ENCODE measurements at places on chromosomes 6 and 20.

GRCh38 chr6:79574174-79574573 lies 36.9 kb upstream of the LCA5 start:
- no peak for DNase-seq

- DNase-seq, result no peak
Measured at GRCh38 chr6:23213193-23213592, 643.8 kb downstream of the HDGFL1 start.

DNA sequence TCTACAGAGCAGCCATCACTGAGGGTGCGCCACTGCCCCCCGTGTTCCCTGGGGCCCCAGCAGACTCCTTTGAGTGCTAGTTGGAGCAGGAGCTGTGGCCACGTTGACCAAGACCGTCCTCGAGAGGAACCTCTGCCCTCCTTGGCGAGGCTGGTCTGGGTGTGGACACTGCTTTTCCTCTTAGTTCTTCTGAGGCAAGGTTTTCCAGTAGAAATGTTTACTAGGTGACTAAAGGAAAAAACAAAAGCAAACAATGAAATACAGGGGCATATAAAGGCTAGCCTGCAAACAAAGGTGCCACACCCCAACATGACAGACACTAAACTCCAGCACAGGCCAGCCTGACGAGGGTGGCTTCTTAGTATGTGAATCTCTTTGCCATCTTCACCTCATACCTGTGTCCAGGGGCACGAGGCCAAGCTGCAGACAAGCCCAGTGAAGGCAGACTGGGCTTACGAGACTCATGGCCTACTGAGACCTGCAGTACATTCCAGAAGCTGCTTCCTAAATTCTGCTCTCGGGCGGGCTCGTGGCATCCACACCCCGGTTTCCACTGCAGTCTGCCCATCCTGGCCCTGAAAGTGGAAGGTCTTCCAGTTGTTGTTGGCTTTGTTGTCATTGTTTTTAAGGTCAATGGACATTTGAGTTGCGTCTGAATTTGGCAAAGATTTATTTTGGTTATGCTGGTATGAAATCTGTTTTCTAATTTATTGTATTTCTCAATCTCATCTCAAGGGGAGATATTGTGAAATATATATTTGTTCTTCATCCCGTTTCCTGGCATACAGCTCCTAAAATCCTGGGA lies 39.2 kb downstream of the FAM50B start:
- no peak for DNase-seq

DNA sequence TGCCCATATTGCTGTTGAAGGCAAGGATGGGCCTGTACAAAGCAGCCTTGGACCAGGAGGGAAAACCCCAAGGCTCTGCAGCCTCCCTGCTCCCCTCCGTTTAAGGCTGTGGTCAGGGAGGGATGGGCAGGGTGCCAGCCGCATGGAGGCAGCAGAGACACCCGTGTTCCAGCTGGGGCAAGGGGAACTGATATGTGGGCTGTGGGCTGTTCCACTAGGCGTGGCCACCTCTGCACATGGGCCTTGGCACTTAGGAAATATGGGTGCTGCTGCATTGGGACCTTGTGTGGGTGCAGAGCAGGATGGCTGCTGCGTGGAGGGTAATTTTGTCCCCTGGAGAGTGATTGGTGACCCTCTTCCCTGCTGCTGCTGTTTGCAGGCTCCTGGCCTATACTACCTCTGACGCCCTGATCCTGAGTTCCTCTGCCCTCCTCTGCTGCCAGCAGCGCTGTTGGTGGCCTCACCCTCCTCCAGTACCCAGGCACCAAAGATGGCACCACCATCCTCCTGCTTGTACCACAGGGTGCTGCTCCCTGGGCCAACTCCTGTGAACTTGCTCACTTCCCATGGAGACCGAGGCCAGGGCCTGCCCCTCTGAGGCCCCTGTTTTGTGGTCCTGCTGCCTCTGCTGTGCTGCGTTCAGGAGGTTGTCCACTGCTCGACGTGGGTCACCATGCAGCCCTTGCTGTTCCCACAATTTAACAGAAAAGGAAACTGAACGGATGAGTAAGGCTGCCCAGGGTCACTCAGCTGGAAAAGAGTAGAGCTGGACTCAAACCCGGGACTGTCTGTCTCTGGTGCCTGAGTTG lies 35.3 kb downstream of the PANK2 start:
- DNase-seq, result no peak

- no peak for DNase-seq
Measured at GRCh38 chr6:146287691-146288369, 255.8 kb upstream of the RAB32 start.

GRCh38 chr6:149331043-149331807 lies 13.7 kb downstream of the TAB2 start:
- no peak for DNase-seq

DNA sequence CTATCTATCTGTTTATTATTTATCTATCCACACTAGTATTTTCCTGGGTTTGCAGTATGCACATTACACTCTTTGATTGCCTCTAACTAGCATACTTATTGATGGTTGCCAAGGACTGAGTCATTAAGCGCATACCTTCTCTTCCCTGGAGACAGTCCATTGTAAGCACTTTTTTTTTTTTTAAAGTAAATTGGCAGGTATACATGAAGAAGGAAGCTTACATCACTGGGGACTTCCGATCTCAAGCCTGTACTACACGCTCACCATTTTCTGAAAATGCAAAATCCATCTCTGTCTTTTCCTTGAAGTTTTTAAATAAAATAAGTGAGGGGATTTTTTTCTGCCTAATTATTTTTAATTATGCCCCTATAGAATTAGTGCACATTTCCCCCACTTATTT lies 63.5 kb downstream of the HMGN3 start:
- no peak for DNase-seq

- DNase-seq, result no peak
Measured at GRCh38 chr6:152167641-152168603, 360.4 kb downstream of the ESR1 start.

DNA sequence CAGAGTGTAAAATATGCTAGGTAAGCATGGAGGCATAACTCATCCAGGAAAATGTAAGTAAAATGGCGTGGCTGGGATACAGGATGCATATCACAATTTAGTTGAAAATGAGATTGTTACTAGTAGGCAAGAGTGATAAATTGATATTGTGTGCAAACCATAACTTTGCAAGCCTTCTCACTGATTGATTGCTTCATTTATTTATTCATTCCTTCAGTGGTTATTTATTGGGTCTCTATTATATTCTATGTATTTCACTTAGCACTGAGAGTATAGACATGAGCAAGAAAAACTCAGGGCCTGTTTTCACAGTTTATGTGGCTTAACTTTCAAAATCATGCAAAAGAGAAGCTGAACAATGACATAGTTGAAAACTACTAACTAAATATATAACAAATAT lies 241.0 kb upstream of the EYS start:
- no peak for DNase-seq

DNA sequence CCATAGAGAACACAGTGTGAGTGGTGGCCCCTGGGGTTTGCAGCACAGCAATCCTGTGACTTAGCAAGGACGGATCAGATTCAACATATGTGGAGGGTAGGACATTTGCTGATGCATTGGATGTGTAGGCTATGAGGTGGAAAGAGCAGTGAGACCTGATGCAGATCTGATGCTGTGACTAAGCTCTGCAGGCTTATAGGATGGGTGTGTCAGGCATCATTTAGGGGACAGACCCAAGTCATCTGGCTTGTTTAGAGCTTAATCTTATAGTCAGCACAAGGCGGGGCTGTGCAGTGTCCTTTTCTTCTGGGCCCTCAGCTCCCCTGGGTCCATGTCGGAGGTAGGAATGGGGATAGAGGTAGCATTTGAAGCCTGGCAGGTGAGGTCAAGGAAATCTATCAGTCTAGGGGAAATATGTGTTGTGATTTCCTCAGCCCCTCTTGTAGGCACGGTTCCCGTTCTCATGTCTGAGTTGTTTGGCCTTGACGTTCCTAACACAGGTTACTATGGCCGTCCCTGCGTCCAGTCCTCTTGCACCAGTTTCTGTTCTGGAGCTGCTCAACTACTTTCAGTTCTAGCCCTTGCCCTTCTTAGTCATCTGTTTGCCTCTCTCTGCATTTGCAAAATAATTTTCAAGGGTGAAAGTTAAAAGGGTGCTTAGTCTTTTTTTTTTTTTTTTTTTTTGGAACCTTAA lies 15.6 kb upstream of the MAPRE1 start:
- DNase-seq, result no peak

DNA sequence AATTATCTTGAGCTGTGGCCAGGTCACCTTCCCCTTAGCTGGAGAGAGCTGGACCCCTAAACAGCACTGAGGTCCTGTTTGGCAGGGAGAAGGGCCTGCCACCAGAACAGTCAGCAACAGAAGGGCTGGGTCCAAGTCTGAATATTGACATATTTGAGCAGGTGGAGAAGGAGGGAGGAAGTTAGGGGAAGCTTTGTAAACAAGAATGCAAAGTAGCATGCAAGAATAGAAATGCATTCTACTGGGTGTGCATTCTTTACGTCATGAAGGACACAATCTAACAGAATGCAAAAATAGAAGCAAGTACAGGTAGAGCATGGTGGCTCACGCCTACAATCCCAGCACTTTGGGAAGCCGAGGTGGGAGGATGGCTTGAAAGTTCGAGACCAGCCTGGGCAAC lies 100.5 kb downstream of the QRSL1 start:
- DNase-seq, result no peak

DNA sequence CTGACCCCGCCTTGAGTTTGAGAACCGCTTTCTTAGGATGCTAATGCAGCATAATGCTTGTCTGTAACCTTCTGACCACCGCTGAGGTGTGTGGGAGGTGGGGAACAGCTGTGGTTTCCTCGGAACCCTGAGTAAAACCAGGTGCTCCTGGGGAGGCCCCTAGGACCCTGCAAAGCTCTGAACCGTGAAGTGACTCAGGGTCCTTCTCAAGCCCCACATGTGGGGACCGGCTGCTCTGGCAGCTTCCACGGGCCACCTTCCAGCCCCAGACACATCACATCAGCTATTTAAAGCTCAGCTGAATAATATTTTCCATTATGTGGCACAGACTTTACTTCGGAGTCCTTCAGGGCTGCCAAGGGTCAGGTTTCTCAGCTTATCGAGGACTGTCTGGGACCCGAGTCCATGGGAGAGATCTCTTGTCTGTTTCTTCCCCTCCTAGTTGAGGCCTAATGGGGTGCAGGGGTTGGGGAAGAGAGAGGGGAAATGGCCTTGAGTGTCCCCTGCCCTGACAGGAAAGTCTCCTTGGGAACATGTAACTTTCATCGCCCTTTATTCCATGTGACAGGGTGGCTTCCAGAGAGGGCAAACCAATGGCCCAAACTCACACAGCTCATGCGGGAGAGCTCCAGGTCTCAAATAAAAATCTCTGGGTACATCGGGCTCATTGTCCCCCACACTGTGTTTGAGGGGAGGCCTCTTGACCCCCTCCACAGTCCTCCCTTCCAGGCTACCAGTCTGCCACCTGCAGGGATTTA lies 186.1 kb upstream of the SLC24A3 start:
- no peak for DNase-seq

DNA sequence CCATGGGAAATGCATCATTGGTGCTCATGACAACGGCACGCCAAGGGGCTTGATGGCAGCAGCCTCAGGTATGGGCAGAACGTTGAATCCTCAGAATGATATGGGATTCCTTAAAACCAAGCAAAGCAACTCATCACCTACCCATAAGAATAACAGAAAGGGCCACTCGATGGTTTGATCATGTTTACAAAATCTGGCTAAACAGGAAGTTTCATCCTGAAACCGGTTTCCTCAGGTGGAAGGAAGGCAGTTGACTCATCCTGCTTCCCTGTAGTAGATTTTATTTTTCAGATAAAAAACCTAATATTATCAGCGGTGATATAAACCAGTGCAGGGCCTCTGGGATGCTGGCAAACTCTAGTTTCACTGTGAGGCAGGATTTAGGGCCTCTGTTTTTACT lies 136.9 kb upstream of the AGPAT4 start:
- DNase-seq, result no peak

DNA sequence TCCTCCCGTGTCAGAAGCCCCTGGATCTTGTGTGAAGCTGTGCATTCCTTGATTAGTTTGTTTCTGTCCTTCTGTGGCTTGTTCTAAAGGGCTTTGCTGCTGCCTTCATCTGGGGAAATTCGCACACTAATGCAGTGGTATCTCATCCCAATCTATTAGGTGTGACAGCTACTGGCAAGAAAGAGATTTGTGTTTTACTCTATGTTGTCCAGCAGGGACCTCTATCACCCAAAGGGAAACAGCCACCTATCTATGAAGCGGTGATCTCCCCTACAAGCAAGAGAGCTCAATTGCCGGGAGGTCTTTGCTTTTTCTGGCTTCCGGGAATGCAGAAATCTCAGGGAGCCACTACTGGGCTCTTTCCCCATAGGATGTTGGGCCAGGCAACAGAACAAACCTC lies 151.8 kb downstream of the NRN1 start:
- DNase-seq, result no peak

- no peak for DNase-seq
Measured at GRCh38 chr6:30399390-30400058, 54.6 kb downstream of the RPP21 start.

DNA sequence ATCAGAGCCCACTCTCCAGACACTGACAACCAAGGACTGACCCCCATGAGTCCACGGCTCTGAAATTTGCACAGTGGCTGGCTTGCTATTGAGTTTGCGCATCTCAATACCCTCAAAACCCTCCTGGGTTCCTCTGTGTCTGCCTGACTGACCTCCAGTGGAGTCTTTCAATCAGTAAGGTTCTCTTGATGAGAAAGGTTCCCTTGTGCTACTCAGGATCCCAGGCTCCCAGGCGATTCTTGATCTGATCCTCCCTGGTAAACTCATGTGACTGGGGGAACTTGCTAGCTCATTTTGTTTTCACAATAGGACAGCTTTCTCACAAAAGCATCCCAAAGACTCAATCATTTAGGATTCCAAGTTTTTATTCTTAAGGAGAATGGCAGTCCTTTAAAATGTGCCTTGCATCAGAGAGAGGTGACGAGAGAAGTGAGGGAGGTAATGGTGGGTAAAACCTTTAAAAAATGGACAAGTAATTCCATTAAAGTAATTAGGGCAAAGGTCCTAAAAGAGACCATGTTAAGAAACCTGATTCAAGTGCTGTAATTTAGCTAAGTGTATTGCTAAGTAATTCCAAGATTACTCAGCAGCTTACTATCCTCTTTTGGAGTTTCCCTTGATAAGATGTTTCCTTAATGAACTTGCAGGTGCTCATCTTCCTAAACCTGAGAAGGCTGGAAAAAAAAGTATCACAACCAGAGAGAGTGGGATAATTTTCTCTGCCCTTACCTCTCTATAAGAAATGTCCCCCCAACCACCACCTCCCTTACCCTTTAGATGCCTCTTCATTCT lies 304.7 kb upstream of the SGK1 start:
- no peak for DNase-seq

GRCh38 chr6:8194490-8194889 lies 92.1 kb upstream of the EEF1E1 start:
- DNase-seq, result no peak

GRCh38 chr6:114085211-114085610 lies 114.3 kb upstream of the HDAC2 start:
- DNase-seq, result no peak

DNA sequence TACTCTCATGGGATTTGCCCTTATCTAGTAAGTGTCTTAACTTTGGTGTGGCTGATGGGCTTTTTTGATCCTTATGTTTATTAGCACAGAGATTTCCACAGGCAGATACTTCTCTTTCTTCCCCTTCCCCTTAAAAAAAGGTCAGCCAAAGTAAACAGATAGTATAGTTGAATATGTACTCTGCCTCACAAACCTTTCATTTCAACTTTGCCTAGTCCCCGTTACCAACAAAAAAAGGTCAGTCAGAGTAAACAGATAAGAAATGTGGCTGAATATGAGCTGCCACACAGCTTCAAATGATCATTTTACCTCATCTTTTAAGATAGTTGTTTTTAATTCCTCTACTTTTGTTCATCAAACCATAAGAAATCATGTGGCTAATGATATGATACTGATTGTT lies 34.1 kb upstream of the SLC35D3 start:
- no peak for DNase-seq

GRCh38 chr6:108562503-108562993 lies 1.8 kb downstream of the FOXO3 start:
- DNase-seq, result no peak

- no peak for DNase-seq
Measured at GRCh38 chr20:38649275-38649891, 47.8 kb downstream of the ARHGAP40 start.
